ENCODE measurements at places on chromosomes 12 and 14.

- no peak for DNase-seq
Observed at GRCh38 chr14:54866588-54866987, 36.0 kb downstream of the GCH1 start.

DNA sequence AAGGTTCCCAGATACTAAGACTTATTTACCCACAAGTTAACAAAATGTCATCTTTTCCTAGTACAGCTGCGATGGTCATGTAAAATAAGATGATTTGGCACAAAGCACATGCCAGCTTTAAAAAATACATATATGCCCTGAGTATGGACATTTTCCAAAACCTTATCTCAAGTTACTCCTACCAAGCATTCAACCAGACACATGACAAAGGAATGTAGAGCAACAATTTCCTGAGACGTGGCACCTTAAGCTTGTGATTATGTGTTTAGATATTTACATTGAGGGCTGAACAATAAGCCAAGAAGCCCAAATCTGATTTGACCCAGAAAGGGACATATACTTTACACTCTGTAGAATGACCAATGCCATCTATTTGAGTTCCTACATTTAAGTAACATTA, 24.5 kb upstream of the OVCH1 start:
- no peak for DNase-seq

DNA sequence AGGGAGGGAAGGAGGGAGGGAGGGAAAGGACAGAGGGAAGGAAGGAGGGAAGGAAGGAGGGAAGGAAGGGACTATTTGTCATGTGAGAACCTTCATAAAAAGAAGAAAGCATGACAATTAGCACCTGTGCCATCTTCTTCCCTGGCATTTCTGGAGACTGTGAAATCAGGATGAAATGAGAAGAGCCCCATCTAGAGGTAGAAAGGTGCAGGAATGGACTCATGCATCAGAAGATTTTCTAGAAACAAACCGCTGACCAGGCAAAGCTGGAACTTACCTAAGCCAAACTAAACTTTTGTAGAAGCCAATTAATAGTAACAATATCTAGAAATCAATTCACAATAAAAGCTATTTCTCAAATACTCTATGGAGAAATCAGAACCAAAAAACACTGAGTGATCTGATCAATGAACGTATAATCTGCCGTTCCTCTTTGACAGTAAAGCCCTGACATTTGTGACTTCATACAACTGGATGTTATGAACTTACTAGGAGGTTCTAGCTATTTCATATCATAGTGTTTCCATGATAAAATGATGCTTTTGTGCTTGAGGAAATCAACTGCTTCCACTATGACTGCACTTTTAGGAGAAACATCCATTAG, 24.4 kb upstream of the CRACR2A start:
- no peak for DNase-seq

- DNase-seq = no peak
Observed at GRCh38 chr14:42173206-42173605, 566.5 kb downstream of the LRFN5 start.

GRCh38 chr12:52084491-52085231, 5.2 kb downstream of the SMIM41 start:
- no peak for DNase-seq

- DNase-seq = no peak
Observed at GRCh38 chr12:111168009-111168900, 200.6 kb downstream of the PHETA1 start.

GRCh38 chr14:64879635-64880220, at the start of gene SPTB:
SPTB (minus strand) TSS chr14:64879907; CDS start chr14:64823094, 56,813 bp downstream.
- DNase-seq = no peak

GRCh38 chr12:6140651-6141447, 16.4 kb upstream of the VWF start:
- no peak for DNase-seq

DNA sequence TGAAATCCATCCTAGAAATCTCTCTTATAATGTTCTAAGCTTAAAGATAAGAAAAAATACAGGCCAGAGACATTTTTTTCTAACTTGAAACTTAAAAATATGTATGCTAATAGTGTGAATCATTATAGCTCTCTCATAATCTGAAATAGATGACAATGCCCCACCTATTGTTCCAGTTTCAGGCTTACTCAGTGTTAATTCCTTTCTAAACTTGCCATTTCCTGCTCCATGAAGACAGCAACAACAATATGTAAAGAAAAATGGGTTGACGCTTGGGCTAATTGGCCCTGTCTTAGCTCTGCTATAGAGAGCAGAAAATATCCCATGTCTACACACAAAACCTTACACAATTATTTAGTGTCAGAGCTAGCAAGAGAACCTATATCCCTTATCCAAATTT, 37.1 kb downstream of the LMO3 start:
- DNase-seq = no peak

- no peak for DNase-seq
Observed at GRCh38 chr12:121465921-121466793, 66.2 kb downstream of the RNF34 start.

DNA sequence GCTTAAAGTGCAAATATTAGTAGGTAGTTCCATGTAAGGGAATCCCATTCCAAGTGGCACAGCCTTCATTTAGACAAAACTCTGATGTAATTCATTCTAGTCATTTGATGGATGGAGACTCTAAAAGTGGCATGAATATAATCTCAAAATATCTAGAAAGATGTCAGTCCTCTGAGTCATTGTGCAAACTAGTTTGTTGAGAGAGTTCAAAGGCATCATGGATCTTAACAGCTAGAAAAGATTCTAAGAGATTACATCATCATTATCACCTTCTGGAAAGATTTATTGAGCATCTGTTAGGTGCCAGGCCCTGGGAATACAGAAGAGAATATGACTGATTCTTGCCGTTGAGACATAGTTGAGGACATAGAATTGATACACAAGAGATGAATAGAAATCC, 30.7 kb downstream of the CRADD start:
- DNase-seq = no peak

DNA sequence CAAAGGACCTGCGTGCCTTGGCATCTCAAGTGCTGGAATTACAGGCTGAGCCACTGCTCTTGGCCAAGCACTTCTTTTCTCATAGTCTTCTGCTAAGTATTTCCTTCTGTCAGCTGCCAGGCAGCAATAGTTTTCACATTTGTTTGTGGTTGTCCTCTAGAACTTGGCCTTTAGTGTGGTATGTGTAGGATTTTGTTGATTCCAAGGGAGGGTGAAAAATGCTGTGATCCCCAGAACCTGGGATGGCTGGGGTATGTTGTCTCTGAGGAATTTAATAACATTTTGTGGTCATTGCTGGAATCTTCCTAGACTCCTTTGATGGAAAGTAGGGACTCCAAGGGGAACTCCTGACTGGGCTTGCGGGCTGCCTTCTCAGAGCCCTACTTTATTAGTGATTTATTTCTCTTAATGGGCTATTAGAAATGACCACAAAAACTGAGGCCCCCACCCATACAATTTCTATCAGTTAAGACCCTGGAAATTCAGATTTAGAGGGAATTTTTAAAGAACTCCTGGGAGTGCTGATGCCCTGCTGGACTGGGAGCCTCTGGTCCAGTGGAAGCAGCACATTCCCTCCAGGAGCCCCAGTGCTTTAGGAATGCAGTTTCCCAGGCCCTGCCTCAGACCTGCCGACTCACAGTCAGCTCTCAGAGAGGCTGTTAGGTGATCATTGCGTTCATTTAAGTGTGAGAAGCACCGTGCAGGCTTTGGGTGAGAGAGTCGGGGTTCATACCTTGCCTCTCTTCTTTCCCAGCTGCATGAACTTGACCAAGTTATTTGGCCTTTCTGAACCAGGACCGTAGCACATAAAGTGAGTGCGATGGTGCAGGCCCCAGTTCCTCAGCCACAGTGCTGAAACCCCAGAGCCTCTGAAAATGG, 22.7 kb downstream of the TRAF3 start:
- no peak for DNase-seq

- no peak for DNase-seq
Observed at GRCh38 chr12:117006333-117006732, 92.9 kb downstream of the TESC start.

- no peak for DNase-seq
Observed at GRCh38 chr12:62635649-62636048, 169.0 kb downstream of the MON2 start.

GRCh38 chr12:116390401-116391335, 113.2 kb upstream of the MED13L start:
- DNase-seq = no peak

DNA sequence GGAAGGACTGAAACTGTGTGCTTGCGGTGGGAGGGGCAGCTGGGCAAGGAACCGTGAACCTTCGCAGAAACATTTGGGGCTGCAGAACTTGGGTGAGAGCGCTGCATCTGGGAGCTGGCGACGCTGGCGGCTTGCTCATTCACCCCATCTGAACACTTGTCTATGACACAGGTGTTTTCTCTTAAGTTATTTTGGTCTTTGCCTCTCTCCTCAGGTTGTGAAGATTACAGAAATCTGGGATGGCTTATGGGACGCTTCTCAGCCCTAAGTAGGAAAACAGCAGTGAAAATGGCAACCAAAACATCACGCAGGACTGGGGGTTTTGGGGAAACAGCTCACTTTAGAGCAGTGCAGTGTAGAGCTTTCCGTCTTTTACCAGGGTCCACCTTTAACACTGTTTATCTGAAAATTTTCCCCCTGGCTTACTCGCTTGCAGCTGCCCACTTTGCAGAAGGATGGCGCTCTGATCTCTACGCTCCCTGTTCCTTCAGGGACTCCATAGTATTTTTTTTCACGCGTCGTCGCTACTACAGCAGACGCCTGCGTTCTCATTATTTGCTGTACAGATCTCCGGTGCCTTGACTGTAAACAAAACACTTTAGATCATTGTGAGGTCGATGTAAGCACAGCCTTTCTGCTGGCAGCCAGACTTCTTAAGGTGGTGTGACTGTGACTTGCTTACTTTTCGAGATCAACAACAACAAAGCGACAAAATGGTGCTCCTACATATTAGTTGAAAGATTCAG, 2.7 kb upstream of the CDKN1B start:
- DNase-seq = no peak

GRCh38 chr14:105149146-105149781, 19.3 kb downstream of the JAG2 start:
- DNase-seq = no peak

- no peak for DNase-seq
Observed at GRCh38 chr12:54126696-54127537, 61.9 kb downstream of the SMUG1 start.

DNA sequence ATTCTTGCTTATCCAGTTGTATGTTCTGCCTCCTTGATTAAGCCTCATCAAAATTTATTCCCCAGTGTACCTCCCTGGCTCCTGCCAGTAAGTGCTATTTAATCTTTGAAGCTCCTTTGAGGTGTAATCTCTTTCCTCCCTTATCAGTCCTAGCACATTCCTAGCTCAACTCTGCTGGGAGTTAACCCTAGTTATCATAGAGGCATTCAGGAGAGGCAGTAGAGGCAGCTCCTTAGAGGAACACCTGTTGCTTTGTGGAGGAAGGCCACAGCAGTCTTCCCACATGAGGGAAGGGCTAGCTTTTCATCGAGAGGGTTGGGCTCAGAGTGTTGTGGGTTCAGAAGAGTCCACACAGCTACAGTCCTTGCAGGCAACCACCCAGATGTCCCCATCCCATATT, 182.4 kb upstream of the ARID2 start:
- DNase-seq = no peak

GRCh38 chr12:113418213-113418879, 3.8 kb upstream of the SDSL start:
- peak; percentile 76 for DNase-seq

DNA sequence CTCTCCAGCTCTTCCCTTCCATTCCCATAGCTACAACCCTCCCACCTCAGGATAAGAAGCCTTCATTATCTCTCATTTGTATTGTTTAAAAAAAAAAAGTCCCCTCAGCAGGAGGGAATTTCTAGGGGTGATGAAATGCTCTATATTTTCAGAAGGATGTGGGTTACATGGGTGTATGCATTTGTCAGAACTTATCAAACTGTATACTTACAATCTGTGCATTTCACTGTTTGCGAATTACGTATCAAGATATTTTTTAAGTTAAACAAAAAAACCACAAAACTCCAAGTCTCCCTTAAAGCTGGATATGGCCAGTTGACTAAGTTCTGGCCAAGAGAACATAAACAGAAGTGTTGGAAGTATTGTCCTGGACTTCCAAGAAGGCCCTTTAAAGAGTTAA, 2.0 kb upstream of the FKBP11 start:
- DNase-seq = no peak

DNA sequence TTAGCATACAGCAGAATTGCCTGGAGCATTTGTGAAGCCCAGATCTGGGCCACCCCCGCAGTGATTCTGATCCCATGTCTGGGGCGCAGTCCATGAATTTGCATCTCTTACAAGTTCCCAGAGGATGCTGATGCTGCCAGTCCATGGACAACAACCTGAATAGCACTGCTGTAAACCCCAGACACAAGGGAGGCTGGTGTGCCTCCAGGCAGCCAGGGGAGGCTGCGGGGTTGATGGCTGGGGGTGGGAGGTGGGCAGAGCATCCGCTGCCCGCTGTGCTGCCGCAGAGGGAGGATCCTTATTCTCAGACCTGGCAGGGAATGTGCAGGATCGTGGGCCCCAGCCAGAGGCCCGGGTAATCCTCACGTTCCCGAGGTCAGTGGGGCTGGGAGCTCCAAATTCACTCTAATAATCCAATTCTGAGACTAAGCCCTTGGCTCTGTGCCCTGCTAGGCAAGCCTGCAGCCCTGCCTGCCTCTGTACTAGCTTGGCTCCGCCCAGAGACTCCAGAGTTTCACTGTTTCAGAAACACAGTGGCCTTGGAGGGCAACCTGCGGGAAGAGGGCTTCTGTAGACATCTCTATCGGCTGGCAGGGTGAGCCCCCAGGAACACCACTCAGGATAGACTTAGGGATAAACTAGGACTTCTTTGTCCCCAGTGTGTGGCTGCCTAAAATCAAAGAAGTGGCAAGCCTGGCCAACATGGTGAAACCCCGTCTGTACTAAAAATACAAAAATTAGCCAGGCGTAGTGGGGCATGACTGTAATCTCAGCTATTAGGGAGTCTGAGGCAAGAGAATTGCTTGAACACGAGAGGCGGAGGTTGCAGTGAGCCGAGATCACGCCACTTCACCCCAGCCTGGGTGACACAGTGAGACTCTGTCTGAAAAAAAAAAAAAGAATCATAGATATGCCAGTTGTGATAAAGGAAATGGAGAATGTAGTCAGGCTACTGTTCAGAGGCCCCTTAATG, 17.8 kb upstream of the MLEC start:
- no peak for DNase-seq

- DNase-seq = no peak
Observed at GRCh38 chr12:104568935-104569334, 112.2 kb downstream of the CHST11 start.

GRCh38 chr14:30225176-30225575, 297.5 kb upstream of the PRKD1 start:
- DNase-seq = no peak

- no peak for DNase-seq
Observed at GRCh38 chr12:92530706-92531105, 172.1 kb upstream of the PLEKHG7 start.

Measured in ascending aorta (tissue), 2 donors.